ENCODE measurements at places on chromosomes 16 and 17.

DNA sequence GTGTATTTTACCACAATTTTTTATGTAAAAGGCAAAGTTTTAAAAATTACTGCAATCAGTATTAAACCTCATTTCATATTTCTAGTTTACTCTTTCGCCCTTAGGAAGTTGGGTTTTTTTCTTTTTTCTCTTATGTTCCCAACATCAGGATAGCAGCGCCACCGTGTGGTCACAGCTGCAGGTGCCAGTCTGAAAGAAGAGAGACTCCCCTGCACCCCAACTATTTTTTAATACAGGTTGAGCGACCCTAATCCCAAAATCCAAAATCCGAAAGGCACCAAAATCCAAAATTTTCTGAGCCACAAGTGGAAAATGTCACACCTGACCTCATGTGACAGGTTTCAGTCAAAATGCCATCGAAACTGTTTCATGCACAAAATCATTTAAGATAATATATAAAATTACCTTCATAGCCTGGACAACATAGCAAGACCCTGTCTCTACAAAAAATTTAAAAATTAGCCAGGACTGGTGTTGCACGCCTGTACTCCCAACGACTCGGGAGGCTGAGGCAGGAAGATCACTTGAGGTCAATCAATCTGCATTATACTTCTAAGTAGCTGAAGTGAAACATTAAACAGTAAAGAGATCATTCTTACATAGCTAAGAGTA lies 21.8 kb upstream of the ASGR2 start:
- no peak for DNase-seq

DNA sequence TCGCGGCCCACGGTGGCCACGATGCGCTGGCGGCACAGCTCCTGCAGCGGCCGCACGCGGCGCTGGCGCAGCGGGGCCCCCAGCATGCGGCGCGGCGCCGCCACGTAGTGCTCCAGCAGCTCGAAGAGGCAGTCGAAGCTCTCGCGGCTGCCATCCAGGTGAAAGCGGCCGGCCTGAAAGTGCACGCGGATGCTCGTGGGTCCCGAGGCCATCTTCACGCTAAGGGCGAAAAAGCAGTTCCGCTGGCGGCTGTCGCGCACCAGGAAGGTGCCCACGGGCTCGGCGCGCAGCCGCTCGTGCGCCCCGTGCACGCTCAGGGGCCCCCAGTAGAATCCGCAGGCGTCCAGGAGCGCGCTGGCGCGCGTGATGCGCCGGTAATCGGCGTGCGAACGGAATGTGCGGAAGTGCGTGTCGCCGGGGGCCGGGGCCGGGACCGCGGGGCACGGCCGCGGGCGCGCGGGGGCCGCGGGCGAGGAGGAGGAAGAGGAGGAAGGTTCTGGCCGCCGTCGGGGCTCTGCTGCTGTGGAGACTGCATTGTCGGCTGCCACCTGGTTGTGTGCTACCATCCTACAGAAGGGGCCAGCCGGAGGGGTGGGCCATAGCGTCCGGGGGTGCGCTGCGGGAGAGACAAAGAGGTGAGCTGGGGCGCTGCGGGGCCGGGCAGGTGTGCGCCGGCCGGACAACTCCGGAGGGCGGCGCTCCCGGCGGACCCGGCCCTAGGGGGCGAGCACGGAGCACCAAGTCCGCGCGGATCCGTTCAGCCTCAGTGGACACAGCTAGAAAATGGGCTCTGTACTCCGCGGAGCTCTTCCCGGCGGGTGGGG lies 879 bp downstream of the SOCS1 start:
- peak; percentile 10 for DNase-seq

GRCh38 chr17:68248199-68248825 lies 469 bp downstream of the AMZ2 start:
- no peak for DNase-seq

GRCh38 chr17:16100737-16101400 lies 101.2 kb downstream of the TTC19 start:
- no peak for DNase-seq

GRCh38 chr16:74141015-74141414 lies 155.6 kb upstream of the PSMD7 start:
- DNase-seq: no peak

- no peak for DNase-seq
These were observed 56.0 kb downstream of the MEAK7 start for GRCh38 chr16:84448444-84448843.

Data from NCI-H510A (cell line).